Natural killer cell (primary cell): ENCODE measurements at places on chromosomes 16 and 17.
A peak's percentile ranks its signal among the peaks of the same experiment; 100 is the strongest.

- DNase-seq: no peak
These were observed 863.5 kb downstream of the KCNJ2 start for GRCh38 chr17:71032746-71033273.

DNA sequence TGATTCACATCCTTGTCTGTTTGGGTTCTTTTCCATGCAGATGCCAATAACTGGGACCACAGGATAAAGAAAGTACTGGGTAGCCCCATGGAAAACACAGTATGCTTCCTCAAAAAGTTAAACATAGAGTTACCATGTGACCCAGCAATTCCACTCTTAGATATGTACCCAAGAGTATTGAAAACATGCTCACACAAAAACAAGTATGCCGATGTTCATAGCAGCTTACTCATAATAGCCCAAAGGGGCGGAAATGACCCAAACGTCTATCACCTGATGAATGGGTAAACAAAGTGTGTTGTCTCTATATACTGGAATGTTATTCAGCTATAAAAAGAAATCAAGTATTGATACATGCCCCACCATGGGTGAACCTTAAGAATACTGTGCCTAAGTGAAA, 55.4 kb downstream of the CYB5B start:
- DNase-seq: no peak

GRCh38 chr17:59845595-59846393, 46.9 kb downstream of the TUBD1 start:
- no peak for DNase-seq

DNA sequence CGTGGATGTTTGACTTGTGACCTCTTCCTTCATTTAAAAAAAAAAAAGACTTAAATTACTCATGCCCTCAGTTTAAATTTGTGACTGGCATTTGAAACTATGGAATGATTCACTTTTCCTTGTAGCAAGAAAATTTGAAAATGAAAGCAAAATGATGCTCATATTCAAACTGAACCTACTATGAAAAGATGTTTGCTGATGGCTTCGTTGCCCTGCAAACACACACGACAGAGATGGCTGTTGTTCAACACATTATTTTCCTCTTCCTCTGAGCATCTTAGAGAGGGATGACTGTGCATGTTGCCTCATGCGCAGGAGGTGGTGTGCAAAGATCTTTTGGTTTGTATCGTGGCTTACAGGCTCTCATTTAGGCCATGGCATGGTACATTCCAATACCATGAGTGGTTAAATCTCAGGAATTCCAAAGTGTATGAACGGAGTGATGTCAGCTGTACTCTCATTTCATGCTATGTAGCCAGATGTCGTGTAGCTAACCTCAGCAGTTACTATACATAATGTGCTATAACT, 164.5 kb downstream of the PRKCA start:
- peak; percentile 10 for DNase-seq

GRCh38 chr17:45172541-45173286, 11.0 kb downstream of the HEXIM2 start:
- no peak for DNase-seq

DNA sequence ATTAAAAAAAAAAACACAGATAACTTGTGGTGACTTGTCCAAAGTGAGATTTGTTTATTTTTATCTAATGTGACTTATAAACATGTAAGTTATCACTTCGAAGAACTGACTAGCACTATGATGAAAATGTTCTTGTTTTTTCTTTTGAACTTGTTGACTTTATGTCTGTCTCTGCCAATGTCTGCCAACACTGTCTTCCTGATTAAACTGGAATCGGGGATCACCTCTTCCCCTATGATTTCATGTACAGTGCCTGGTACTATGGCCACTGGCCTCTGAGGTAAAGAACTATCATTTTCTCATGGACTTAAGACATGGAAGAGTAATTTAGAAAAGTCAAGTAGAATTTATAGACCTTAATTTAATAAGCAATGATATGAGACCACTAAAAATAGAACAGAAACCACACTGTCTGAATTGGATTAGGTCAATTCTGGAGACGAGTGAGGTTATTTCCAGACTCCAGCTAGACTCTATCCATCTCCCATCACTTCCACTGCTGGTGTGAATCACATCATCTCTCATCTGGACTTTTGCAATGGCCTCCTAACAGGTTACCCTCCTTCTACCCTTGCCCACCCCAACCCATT, 8.9 kb downstream of the C17orf78 start:
- DNase-seq: no peak

DNA sequence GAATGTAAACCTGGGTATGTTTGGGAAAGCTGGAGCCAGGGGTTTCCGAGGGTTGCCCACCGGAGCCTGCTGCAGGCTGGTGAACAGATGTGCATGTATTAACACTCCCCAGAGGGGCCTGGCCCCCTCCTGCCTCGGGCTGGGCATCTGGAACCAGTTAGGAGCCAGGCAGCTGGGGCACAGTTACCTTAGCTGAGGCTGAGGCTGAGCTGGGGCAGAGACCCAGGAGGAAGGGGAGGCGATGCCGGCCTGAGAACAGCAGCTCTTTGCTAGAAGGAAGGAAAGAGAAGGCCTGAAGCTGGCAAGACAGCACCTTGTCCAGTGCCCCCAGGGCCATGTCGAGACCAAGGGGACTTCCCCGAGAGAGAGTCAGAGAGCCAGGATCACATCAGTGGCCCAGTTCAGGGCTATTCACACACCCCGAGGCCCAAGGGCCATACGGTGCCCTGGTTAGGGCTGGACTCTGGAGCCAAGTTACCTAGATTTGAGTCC, 65.8 kb downstream of the RMI2 start:
- no peak for DNase-seq

- DNase-seq: no peak
These were observed 434.0 kb upstream of the CDH5 start for GRCh38 chr16:65932350-65933072.

GRCh38 chr17:72812823-72813222, 279.7 kb downstream of the SLC39A11 start:
- DNase-seq: no peak

GRCh38 chr16:54236773-54237172, 49.8 kb downstream of the IRX3 start:
- DNase-seq: no peak

DNA sequence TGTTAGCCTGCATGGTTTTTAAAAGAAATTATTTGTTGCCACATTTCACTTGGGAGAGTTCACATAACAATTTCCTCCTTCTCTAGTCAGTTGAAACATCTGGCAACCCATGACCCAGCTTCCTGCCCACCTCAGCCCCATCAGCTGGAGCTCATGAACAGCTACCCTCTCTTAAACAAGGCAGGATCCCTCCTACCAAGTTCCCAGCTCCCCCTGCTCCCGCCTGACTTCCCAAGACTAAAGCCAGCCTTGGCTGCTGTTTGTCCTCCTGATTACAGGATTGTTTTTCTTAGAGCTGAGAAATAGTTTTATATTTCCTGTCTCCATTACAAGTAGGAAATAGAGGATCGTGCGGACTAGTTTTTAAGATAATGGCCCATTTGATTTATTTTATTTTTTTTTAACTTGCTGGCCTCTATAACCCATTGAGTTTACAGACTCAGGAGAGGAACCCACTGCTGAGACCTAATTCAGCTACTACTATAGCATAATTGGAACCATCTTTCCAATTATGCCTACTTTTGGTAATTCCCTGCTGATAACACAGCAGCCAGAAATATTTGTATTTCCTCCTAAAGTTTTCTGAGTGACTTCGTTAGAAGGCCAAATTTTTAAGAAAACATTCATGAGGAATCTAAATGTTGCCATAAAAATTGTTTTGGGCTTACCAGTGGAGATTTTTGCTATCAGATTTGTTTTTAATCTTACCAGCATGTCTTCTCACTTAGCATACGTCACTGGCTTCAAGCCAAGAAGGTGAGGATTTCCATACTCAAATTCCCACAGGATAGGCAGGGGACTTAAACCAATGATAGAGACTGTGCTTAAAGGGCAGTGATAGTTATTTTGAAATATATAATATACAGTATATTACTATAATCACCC, 90.0 kb downstream of the ELAC2 start:
- DNase-seq: no peak

- no peak for DNase-seq
These were observed 3.1 kb upstream of the JPT2 start for GRCh38 chr16:1674751-1675664.

DNA sequence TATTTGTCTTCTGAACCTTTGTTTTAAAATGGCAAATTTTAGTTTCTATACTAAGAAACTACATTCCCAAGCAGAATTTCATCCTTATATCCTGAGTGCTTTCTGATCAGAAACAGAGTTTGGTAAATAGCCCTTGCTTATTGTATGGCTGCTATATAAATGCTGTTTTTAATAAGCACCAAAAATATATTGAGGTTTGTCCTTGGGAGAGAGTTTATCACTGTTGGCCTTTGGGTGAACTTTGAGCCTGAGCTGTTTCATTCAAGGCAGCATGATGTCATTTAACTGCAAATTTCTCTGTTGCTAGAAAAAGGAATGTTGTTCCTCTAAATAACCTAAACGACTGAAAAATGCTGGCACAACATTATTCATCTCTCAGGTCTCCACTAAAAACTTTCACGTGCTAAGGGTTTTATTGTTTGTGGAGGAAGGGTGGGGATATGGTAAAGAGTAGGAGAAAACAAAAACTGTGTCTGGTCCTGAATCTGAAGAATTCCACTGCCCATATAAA, 334.3 kb upstream of the TBX2 start:
- DNase-seq: no peak

GRCh38 chr17:64357191-64357981, 33.3 kb downstream of the PECAM1 start:
- DNase-seq: no peak

GRCh38 chr17:50206604-50207293, 5.3 kb upstream of the COL1A1 start:
- no peak for DNase-seq

DNA sequence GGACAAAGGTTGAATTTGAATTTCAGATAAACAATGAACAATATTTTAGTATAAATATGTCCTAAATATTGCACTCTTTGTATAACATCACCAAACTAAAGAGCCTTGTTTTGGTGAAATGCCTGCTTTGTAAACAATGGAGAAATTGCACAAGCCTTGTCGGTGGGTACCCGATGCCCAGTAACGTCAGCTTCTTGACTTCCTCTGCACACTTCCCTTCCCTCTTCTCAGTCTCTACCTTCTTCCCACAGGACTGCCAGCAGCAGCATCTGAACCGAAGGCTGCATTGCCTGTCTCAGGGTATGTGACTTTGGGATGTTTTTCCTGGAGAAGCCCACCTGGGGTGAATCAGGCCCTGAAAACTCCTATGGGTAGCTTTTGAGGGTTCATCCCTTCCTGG, 113.9 kb downstream of the UTP18 start:
- DNase-seq: no peak

DNA sequence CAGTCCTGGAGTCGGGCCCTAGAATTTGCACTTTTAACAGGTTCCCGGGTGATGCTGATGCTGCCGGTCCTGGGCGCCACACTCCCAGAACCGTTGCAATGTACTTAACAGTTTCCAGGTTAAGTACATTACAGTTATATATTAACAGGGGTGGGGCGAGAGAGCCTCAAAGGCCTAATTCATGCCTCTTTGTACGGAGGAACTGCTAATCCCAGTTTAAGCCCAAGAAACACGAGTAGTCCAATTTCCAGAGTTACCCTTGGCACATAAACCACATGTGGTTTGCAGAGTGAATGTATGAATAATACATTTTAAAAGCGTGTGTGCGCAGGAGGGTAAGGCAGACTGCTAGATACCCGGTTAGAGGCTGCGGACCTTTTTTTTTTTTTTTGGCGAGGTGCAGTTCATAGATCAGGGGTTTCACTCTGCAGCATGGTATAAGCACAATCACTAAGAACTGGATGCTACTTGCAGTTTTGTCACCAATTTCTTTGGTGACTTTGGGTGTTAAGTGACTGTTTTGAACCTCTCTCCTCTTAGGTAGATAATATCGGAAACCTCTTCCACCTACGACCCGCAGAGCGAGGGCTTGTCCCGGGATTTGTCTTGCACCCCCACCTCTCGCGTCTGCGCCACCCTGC, 713 bp downstream of the COX11 start:
- no peak for DNase-seq
